Sigmoid colon (tissue), 7 donors: ENCODE measurements at places on chromosomes 2 and 18. TPM values are rescaled to one million over a fixed set of nuclear protein-coding genes. Genes with fewer than 3 reads are reported as not detected.

Gene CRYGA
- polyA plus RNA-seq: not detected

Gene CNTNAP5
- polyA plus RNA-seq: 0.74 TPM

Gene EMX1
- 0.60 TPM for polyA plus RNA-seq

Gene ZFAND2B
- polyA plus RNA-seq: 95.5 TPM

Gene ZNF892
- not detected for polyA plus RNA-seq

GRCh38 chr2:239957681-239958472, 67.3 kb downstream of the NDUFA10 start:
- peak overlapping the region; percentile 91 for H3K27ac ChIP-seq
- peak; percentile 56 for DNase-seq
- peaks cover 56% of the 10 kb centered on the region for H3K4me1 ChIP-seq
- H3K36me3 ChIP-seq: no peaks in the 10 kb centered on the region

GRCh38 chr2:120477198-120477597, 131.3 kb downstream of the INHBB start:
- no peaks in the 10 kb centered on the region for H3K4me1 ChIP-seq
- peak; percentile 53 for DNase-seq
- no peaks in the 10 kb centered on the region for H3K27me3 ChIP-seq
- H3K4me3 ChIP-seq: no peak overlapping the region
- no peak overlapping the region for H3K27ac ChIP-seq
- no peaks in the 10 kb centered on the region for H3K36me3 ChIP-seq

DNA sequence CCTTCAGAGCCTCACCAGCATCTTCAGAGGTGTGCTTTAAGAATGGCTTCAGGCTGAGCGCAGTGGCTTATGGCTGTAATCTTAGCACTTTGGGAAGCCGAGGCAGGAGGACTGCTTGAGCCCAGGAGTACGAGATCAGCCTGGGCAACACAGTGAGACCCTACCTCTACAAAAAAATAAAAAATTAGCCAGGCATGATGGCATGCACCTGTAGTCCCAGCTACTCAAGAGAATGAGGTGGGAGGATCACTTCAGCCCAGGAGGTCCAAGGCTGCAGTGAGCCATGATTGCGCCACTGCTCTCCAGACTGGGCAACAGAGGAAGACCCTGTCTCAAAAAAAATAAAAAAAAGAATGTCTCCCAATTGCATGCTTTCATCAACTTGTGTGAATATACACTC, 133.3 kb upstream of the ARL5A start:
- no peaks in the 10 kb centered on the region for H3K4me1 ChIP-seq
- DNase-seq: no peak
- no peak overlapping the region for H3K27ac ChIP-seq

DNA sequence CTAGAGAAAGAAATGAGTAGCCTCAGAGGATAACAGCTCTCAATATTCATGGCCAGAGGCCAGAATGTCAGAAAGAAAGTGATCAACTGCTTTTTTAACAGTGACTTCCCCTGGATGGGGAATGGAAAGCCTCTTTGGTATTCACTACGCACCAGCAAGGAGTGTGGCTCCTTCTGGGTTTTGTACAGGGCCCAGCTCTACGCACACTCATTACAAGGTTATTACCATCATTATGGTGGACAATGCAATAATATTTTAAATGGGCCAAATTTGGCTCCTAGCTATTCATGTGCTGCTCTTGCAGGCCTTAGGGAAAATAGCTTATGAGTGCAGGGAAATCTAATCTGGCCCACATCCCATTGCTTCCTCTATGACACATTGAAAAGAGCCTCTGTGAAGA, 1149.5 kb upstream of the FANCL start:
- DNase-seq: no peak
- H3K27ac ChIP-seq: no peak overlapping the region
- no peak overlapping the region for H3K4me3 ChIP-seq

DNA sequence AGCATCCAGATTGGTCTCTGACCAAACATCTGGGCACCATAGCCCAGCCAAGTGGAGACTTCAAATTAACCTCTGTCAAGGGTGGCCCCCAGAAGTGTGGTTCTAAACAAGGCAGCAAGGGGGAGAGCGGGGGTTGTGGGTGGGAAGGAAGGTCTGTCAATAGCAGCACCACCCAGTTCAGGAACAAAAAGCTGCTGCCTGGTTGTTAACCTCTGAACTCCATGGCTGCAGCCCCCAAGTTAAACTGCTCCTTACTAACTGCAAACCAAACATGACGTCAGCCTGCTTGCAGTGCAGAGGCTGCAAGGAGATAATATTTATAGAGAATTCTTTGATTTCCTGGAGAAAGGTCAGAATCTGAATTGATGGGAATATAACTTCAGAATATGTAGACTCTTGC, 76.5 kb downstream of the ARL4C start:
- no peaks in the 10 kb centered on the region for H3K4me1 ChIP-seq
- H3K27me3 ChIP-seq: no peaks in the 10 kb centered on the region
- no peak overlapping the region for H3K4me3 ChIP-seq
- no peaks in the 10 kb centered on the region for H3K36me3 ChIP-seq

- peak; percentile 28 for DNase-seq
- H3K27me3 ChIP-seq: peaks cover 14% of the 10 kb centered on the region
- no peak overlapping the region for H3K27ac ChIP-seq
- H3K4me1 ChIP-seq: no peaks in the 10 kb centered on the region
- no peaks in the 10 kb centered on the region for H3K36me3 ChIP-seq
These were observed 63.4 kb upstream of the OTOS start for GRCh38 chr2:240203788-240204270.

GRCh38 chr18:49610022-49610445, 48.2 kb downstream of the LIPG start:
- no peaks in the 10 kb centered on the region for H3K4me1 ChIP-seq
- H3K4me3 ChIP-seq: no peak overlapping the region
- H3K27me3 ChIP-seq: no peaks in the 10 kb centered on the region
- DNase-seq: no peak
